ENCODE measurements at places on chromosomes 3 and 15.
A peak's percentile ranks its signal among the peaks of the same experiment; 100 is the strongest.

DNA sequence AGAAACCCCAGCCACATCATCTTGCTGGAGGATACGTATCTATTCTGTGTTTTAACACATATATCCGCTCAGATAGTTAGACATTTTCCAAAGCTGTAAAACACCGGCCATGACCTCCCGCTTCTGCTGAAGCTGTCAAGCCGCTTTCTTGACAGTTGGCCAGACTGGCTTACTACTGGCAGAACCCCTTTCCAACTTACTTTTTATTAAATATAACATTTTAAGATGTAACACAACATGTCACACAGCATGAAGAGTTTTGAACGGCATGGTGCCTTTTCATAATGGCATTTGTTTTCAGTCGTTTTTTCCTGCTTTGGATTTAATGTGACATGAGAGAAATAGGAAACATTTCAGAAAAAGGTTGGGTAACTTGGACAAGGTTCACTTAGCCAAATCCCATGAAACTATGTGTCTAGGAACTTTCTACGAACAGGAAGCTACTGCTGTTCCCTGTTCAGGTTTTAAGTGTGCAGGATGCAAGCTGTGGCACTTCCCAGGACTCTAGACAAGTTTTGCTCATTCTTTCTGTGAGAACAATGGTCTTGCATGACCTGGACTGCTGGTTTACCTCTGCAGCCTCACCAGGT, 281.4 kb downstream of the THSD4 start:
- DNase-seq: no peak

DNA sequence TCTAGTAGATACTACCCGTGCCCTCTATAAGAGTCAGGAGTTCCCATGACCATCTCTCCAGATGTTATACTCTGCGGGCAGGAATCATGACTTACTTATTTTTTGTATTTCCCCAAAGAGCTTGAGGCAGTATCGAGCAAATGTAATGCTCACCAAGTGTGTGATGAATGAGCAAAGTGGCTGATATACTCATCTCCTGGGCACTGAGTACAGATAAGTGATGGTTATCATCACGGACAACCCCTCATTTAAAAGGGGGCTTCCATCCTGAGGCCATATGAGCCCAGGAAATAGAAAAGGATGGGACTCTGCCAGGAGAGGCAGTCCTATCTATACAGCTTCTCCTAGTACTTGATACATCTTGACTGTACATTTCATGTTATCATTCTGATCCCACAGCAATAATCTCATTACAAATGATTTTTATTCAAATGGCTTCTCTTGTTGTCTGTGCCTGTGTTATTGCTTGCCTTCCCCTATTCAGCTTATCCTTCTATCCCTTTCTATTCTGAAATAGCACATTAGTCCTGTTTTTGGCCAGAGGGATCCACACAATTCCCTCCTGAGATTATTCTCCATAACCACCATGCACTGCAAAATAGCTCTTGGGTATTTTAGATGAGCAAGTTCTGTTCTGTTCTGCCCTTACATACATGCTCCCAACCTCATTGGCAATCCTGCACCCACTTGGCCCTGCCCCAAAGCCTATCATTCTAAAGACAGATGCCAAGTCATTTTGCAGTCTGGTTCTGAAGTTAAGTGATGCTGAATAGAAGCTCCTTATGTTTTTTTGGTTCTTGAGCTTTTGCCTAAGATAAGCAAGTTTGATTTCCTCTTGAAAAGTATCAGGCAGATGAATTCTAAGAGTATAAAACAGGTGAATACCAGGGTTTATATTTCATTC, 48.0 kb upstream of the MRPL3 start:
- DNase-seq: no peak

DNA sequence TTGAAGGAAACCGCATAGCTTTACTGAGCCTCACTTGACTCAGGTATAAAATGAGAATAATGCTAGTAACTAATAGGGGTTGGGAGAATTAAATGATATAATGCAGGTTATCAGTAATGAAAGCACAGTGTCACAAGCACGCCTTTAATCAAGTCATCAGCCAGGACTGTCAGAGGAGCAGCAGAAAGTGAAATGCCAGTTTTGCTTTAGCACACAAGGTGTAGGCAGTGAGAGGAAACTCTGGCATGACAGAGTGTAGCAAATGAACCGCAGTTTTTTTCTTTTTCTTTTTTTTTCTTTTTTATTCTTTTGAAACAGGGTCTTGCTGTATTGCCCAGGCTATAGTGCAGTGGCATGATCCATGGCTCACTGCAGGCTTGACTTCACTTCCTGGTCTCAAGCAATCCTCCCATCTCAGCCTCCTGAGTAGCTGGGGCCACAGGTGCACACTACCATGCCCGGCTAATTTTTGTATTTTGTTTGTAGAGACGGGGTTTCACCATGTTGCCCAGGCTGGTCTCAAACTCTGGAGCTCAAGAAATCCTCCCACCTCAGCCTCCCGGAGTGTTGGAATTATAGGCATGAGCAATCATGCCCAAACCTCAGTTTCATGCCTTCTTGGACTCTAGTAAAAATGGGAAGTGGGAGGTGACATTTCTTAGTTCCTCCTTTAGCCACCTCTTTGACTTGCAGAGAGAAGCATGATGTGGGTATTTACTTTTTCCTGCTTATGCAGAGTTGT, 9.7 kb upstream of the SCAANT1 start:
- DNase-seq: no peak

DNA sequence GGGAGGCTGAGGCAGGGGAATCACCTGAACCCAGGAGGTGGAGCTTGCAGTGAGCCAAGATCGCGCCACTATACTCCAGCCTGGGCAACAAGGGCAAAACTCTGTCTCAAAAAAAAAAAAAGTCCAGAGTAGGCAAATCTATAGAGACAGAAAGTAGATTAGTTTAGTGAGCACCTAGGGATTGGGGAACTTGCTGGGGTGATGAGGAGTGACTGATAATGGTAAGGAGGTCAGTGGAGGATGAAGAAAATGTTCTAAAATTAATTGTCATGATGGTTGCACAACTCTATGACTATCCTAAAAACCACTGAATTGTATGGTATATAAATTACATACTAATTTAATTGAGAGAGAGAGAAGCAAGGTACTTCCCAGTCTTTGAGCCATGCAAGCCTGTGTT, 27.8 kb upstream of the LYZL4 start:
- no peak for DNase-seq

DNA sequence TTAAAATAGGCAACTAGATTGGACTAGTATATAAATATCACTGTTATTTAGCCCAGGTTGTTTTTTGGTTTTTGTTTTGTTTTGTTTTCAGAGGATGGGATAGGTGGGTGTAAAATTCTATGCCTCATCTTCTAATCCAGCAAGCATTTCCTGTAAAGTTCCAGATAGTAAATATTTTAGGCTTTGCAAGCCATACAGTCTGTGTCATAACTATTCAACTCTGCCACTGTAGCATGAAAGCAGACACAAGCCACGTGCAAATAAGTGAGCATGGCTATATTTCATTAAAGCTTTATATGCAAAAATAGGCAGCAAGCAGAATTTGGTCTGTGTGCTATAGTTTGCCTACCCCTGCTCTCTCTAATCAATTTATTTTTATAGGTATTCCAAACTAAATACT, 657.3 kb upstream of the TGFBR2 start:
- no peak for DNase-seq

GRCh38 chr15:38414357-38414756, 39.6 kb upstream of the FAM98B start:
- DNase-seq: peak; percentile 8

- DNase-seq: no peak
Measured at GRCh38 chr3:59388555-59389270, 338.9 kb upstream of the CFAP20DC start.

DNA sequence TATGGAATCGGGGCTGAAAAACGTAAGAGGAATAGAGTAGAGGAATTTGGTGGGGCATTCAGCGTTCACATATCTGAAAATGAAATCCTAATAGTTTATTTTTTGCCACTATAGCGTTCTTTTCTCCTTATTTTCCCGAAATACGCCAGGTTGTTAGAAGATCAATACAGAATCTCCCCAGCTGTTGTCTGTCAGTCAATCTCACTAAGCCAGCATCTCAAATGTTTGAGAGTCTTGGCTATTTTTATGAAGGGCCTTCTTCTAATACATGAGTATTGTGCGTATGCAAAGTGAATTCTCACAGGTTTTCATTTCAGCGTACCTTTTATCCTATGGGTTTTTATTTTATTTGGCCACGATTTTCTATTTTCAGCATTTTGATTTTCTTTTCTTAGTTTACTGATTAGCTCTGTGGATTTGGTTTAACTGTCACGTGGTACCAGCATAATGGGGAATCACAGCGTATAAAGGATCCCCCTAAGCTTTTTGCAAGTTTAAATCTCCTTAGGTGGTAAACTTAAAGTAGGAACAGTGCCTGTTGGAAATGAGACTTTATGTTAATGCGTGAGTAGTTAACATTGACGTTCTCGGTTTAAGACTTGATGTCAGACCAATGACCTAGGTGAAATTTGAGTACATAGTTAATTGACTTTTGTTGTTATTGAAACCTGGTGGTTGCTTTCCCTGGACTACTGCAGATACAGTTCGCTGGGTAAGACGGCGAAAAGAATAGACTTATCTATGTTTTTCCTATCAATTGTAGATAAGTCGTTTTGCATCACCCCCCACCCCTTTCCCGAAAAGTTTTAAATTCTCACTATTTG, 1.3 kb downstream of the FXR1 start:
- no peak for DNase-seq

DNA sequence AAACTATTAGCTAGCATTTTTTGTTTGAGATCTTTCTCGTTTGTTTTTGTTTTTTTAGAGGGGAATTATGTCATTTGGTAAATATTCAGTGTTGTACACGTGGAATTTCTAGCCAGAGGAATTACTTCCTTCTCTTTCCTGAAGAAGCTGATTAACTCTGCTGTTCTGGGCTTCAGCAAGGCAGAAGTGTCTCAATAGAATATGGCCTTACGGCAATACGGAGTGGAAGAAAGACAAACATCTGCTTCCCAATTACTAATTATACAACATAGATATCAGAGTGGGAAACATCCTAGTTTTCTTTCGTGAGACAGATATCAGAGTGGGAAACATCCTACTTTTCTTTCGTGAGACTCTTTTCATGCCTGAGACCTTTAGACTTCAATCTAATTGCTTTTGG, 11.9 kb downstream of the P3H2 start:
- no peak for DNase-seq

DNA sequence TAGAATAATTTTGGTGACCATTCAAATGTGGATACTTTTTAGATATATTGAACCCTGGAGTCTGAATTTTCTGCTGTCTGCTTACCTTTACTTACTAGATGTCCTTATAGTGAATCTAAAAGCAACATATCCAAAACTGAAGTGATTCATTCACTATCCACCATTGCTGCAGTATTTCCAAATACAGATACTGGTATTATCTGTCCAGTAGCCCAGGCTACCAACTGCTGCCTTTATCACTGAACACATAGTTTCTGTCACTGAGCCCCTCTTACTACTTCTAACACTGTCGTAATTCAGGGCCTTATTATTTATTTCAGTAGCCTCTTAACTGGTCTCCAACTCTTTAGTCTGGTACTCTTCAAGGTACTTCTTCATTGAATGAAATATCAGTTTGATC, 49.2 kb downstream of the SLMAP start:
- DNase-seq: no peak

- no peak for DNase-seq
Measured at GRCh38 chr15:78193731-78194567, 40.4 kb downstream of the ACSBG1 start.

- DNase-seq: no peak
Measured at GRCh38 chr3:64150623-64151207, 74.6 kb downstream of the PRICKLE2 start.

DNA sequence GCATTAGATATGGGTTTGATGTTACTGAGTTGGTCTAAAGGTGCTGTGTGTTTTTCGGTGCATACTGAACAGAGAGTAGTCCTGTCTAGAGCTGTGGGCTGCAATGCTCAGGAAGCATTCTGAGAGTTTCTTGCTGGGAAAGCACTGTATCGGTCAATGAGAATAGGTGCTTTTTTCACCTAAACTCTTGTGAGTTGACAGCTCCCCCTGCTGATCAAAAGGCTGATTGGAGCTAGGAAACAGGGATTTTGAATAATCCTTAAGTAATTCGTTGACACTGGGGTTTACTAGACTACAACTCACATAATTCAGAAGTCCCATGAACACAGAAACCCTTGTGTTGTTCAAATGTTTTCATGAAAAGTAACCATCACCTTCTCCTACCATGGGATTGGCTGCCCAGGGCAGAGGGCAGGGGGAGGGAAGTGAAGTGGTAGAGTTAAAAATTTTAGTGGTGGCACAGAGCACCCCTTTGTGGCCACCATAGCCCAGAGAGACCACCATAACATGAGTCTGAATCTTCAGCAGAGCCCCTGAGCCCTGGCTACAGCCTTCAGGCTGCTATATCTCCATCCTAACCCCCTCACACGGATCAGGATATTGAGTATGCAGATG, 13.0 kb upstream of the MANF start:
- DNase-seq: peak; percentile 63

DNA sequence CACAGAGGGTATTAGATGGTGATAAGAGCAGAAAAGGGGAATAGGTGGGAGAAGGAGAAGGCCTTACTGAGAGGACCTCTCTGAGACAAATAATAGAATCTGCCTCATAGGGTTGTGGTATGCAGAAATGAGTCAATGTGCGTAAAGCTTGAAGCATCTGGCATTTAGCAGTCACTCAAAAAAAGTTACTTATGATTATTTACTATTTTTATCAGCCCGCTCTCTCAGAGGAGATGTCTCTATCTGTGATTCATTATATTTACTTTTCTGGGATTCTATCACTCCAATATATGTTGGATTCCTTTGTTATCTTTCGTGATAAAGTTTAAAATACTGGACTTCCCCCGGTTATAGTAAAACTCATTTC, 4.6 kb upstream of the TM4SF1 start:
- no peak for DNase-seq

DNA sequence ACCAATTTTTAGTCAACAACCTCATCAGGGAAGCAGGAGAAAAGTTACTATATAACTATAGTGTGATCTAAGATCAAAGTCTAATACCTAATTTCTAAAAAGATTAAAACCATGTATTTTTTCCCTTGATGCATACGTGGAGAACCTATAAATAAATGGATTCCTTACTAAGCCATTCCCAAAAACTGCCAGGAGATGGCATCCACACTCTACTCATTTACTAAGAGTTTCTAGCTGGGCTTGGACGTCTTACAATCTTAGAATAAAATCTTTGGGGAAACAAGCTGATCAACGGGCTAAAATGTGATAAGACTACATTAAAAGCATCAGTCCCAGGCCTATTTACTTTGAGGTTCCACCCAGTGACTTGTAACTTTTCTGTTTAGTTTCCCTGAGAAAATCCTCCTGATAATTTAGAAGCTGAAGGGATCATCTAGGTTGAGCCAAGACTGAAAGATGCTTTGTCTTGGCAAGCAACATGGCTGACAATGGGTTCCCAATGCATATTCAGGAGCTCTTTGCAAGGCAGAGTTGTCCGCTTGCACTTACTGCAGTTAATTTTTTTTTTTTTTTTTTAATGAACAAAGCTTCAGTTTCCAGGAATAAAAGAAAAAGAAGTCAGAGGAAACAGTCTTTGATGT, 85.5 kb upstream of the FGF12 start:
- DNase-seq: no peak

GRCh38 chr3:64078966-64079365, 55.7 kb upstream of the PSMD6 start:
- no peak for DNase-seq

- DNase-seq: no peak
Measured at GRCh38 chr3:115169808-115170207, 22.7 kb upstream of the ZBTB20 start.

GRCh38 chr3:13288732-13289718, 131.1 kb downstream of the NUP210 start:
- DNase-seq: no peak
